ENCODE measurements at places on chromosomes 2 and 18. TPM values are rescaled to one million over a fixed set of nuclear protein-coding genes. Genes with fewer than 3 reads are reported as not detected.

The LHCGR gene
- not detected for total RNA-seq

The CNDP1 gene
- total RNA-seq: not detected

The MYL1 gene
- total RNA-seq: not detected

The COQ10B gene
- 28.8 TPM for total RNA-seq

The CCDC150 gene
- 1.4 TPM for total RNA-seq

The WBP1 gene
- 86.8 TPM for total RNA-seq

The SUMO1 gene
- 214 TPM for total RNA-seq

The SLC30A3 gene
- 0.46 TPM for total RNA-seq

The ZNF892 gene
- 2.0 TPM for total RNA-seq
